ENCODE measurements at places on chromosomes 5 and 9.

GRCh38 chr5:180548563-180548962, 42.7 kb downstream of the SCGB3A1 start:
- no peak for DNase-seq

- DNase-seq: no peak
Measured at GRCh38 chr9:121538221-121538620, 38.6 kb upstream of the GGTA1 start.

DNA sequence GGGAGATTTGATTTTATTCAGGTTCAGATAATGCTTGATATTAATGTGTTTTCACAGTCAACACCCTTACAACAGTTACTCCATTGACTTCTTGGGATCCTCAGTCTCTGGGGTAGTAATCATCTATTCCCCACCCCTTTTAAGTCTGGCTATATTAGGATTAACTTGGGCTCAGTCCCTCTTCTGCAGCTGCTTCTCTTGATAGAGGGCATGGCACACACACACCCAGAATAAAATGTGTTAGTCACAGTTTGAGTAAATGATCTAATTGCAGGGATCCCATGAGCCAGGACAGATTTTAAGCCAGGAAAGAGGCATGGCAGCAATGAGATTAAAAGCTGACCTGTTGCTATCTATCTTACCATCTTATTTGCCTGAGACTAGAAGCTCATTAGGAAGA, 53.7 kb upstream of the VLDLR start:
- DNase-seq: no peak

DNA sequence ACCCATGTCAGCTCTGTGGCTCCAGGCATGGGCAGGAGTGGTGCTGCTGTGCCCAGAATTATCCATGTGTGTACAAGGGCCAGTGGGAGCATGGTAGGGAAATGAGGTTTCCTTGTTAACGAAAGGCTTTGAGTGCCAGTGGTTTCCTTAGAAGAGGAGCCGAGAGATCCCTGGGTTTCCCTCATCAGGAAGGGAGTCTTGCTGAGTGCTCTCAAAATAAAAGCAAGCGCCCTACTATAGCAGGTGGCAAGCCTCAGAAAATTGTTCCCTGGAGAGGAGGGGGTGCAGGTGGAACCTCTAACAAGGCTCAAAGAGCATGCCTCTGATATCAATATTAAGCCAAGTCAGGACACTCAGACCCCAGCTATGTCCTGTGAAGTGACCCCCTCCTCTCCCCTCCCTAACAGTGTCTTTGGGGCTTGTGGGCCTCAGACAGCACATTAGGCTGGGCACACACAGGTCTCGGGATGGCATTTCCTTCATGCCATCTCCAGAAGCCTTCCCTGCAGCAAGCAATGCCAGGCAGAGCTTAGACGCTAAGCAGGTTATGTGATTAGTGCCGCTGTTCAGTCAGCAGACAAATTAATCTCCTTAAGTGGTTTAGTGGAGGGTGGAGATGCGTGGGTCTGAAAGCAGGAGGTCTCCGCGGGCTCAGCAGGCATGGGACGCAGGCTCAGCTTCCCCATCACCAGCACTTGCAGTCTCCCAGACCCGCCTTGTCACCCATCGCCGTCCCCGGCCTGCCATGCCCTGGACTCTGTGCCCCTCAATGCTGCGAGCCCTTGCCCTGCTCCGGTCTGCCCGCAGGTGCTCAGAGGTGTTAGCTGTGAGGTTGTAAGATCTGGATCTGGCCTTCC, 60.0 kb upstream of the RARS1 start:
- DNase-seq: no peak

GRCh38 chr5:110842948-110843347, 104.1 kb downstream of the SLC25A46 start:
- no peak for DNase-seq

DNA sequence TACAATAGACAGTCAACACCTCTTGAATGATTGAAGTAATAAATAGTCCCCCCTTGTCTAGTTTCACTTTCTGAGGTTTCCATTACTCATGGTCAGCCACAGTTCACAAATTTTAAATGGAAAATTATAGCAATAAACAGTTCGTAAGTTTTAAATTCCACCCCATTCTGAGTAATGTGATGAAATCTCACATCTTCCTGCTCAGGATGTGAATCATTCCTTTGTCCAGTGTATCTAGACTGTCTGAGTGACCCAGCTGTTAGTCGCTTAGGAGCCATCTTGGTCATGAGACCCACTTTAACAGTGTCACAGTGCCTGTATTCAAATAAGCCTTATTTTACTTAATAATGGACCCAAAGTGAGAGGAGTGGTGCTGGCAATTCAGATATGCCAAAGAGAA, 311.6 kb upstream of the PRR16 start:
- DNase-seq: no peak

DNA sequence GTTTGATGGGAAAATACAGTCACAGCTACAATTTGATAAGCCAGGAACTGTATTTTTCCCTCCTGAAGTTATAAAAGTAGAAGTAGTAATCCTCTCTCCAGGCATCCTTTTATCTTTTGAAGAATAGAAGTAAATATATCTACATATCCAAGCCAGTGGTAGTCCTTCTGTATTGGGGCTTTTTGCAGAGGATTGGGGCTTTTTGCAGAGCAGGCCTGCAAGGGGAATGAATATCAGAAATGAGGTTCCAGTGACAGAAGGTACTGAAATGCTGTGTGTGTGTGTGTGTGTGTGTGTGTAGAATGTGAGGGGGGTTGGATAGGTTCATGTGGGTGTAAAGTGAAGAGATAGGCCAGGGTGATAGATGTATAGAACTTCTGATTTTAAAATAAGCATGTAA, 127.4 kb downstream of the COMMD10 start:
- DNase-seq: no peak

DNA sequence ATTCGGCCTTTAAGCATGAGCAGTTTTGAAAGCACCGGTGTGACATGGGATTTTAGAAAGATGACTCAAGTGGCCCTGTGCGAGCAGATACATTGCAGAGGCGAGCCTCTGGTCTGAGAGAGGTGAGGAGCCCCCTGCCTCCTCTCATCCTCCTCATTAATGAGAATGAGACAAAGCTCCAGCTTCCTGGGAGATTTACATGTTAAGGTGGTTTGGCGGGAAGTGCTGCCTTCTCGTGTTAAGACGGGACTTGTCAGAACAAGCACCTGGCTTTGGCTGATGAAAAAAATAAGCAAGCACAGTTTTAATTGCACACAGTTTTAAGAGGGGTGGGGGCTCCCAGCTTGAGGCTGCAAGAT, 68.1 kb downstream of the ACTL7B start:
- DNase-seq: no peak

- DNase-seq: no peak
Measured at GRCh38 chr9:13689925-13690324, 410.4 kb upstream of the MPDZ start.

DNA sequence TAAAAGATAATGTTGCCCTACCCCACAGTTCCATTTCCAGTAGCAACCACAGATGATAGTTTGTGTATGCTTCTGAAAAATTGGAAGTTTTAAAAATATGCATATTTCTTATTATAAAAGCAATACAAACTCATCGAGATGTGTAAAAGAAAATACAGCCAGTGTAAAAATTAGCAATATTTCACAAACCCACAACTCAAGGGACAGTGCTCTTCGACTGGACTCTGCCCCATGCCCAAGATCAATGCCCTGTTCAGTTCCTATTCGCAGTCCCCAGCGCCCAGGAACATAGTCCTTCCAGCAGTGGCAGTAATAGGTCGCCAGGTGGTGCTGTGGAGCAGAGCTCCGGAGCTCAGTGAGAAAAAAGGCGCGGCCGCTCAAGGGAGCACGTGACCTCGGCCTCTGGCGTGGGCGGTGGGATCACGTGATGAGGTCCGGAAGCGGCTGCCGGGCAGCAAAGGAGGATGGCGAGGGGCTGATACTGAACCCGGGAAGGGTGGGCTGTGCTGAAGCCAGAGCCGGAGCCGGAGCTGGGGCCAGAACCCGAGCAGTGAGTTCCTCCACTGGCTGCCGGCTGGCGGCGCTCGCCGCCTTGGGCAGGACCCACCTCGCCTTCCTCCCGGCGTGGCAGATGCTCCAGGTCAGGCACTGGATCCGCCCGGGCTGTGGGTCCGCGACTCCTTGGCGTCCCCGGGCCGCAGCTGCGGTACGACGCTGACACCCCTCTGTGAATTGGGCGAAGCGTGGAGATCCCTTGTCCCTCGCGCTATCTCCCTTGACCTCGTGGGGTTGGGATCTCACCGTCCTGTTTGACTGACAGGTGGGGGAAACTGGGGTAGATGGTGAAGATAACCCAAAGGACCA, at the start of gene SLC36A1:
Gene SLC36A1 (plus strand): TSS at position 430 of the 864 bp plus-strand sequence. CDS start 11,190 bp downstream, outside the sequence.
- DNase-seq: peak; percentile 75

DNA sequence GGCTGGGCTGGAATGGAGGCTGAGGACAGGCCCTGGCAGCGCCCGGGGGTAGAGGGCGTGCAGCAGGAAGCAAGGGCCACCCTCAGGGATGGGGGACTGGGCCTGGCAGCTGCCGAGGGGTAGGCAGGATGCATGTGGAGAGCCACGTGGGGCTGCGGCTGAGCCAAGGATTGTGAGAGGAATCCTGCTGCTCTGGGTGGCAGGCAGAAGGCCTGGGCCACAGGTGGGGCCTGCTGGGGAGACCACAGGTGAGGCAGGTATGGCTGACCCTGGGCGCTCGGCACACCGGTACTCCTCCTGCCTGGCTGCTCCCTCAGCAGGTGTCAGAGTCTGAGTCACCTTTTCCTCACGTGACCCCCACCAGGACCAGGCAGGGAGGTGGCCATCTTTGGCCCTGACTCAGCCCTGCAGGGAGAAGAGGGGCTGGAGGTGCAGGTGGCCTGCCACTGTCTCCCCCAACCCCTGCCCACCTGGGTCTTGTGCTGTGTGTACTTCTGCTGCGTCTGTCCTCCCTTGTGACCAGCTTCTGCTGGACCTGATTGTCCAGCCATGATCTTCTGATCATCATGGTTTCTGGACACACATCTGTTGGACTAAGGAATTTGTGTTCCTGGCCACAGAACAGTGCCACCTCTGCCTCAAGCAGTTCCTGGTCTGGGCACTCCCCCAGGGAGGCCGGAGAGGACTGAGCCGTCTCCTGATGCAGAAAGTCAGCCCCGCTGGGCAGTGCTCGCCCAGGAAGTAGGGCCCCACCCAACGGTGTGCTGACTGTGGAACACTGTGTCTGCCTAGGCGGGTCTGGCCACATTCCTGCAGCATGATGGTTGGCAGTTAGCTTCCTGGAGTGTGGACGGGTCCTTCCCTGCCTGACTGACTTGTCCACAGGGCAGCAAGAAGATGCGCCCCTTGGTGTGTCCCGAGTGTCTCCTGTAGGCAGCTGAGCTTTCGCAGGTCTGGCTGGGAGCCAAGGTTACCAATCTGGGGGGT, 6.4 kb downstream of the ARRDC1 start:
- no peak for DNase-seq

DNA sequence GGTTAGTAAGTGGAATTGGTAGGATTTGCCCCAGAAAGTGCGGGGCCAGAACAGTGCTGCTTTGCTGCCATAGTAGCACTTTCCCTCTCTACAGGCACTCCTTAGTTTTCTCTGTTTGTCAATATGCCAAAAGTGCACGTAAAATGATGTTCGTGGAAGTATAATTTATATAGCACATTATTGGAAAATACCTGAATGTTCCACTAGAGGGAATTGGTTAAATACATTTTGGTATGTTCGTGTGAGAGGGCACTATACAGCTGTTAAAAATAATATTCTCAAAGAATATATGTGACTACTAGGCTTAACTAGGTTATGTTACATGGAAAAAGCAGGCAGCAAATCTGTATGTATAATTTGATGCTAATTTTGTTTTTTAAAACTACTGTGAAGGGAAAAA, 184.0 kb upstream of the GDNF start:
- no peak for DNase-seq

GRCh38 chr5:88058625-88059024, 210.0 kb downstream of the TMEM161B start:
- DNase-seq: no peak

GRCh38 chr5:107295914-107296313, 374.8 kb downstream of the EFNA5 start:
- no peak for DNase-seq

DNA sequence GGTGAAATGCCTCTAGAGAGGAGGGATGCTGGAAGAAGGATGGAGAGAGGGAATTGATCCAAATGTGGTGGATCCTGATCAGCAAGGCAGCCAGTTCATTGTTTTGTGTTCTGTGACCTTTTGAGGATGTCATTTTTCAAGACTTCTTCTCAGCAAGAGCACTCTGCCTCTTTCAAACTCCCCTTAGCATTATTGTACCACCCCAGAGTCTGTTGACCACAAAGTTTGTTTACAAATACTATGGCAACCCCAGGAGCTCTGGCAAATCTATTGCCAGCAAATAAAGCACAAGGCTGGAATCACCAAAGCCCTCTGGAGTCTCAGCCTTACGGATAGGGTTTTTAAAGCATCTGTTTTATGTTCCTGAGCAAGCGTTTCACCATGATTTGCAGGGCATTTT, 76.2 kb upstream of the SLC1A3 start:
- DNase-seq: no peak
